A549 (cell line): ENCODE measurements at places on chromosomes 6 and 20. TPM values are rescaled to one million over a fixed set of nuclear protein-coding genes. Genes with fewer than 3 reads are reported as not detected.
A peak's percentile ranks its signal among the peaks of the same experiment; 100 is the strongest.

DNA sequence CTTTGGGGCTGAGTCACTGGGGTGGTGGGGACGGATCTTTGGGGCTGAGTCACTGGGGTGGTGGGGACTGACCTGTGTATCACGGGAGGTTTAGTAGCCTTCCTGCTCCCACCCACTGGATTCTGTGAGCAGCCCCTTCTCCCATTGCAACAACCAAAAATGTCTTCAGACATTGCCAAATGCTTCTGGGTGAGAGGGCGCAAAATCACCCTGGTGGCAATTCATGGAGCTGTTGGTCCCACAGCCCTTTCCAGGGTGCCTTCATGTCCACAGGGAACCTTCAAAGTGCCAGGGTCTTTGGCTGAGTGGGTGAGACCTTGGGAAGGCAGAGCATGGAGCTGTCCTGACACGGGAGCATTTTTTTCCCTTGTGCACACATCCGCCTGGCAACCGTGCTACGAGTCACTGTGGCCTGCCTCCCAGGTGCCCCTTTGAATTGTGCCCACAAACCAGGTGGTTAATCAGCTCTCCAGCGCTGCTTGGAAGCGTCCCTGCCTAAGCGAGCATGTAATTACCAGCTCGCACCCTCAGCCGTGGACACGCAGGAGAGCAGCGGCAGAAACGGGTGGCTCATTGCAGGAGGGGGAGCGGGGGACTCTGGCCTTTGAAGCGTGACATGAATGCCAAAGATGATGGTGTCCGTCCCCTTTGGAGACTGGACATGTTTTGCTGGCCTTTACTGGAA, 27.4 kb upstream of the APCDD1L start:
- DNase-seq = no peak

GRCh38 chr6:4381381-4381780, 246.0 kb upstream of the ECI2 start:
- no peak for DNase-seq

GRCh38 chr20:9287826-9288225, 218.9 kb downstream of the PLCB4 start:
- DNase-seq = no peak

DNA sequence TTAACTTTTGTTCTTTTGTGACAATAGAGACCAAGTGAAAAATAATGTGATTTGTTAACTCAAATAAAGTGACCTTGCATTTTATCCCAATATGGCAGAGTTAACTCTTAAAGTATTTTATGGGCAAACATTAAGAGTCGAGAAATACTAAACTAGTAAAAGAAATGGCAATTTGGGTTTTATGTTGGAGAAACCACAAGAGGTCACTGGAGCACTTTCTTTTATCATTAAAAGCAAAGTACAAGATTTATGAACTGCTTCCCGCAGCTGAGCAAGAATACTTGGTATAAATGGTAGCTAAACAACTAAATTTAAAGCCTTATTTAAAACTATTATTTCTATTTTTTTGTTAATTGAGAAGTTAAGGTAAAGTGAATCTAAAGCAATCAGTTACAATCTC, 33.5 kb upstream of the MCM9 start:
- DNase-seq = no peak

DNA sequence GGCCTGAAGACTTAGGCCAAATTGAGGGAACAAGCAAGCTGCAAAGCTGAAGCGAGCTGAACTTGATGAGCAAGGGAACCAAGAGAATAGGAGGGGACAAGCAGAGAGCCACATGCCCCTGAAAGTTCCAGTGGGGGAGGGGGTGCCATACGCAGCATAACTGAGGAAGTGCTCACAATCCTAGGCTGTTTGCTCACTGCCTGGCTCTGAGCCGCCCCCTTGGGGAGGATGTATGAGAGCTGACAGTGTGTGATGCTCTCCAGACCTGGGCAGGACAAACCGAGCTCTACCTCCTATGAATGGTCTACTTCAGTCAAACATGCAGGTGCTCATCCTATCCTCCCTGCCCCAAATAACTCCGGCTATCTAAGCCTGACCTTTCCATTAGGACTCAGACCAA, 52.1 kb downstream of the FAXC start:
- no peak for DNase-seq

DNA sequence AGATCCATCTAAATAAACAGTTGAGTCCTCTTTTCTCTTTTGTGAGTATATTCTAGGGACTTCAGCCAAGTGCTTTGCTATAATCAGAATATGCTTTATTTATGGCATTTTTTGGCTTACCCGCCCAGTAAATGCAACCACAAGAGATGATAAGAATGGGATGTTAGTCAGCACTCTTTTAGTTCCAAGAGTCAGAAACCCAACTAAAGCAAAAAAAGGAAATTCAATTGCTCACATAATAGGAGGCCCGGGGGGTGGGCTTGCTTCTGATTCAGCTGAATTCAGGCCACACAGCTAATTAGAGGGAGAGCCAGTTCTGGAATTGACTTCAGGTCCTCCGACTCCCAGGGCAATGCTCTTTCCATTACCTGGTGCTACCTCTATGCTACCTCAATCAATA, 250.6 kb downstream of the FARS2 start:
- DNase-seq = no peak

GRCh38 chr20:47993035-47993755, 207.9 kb upstream of the SULF2 start:
- no peak for DNase-seq

DNA sequence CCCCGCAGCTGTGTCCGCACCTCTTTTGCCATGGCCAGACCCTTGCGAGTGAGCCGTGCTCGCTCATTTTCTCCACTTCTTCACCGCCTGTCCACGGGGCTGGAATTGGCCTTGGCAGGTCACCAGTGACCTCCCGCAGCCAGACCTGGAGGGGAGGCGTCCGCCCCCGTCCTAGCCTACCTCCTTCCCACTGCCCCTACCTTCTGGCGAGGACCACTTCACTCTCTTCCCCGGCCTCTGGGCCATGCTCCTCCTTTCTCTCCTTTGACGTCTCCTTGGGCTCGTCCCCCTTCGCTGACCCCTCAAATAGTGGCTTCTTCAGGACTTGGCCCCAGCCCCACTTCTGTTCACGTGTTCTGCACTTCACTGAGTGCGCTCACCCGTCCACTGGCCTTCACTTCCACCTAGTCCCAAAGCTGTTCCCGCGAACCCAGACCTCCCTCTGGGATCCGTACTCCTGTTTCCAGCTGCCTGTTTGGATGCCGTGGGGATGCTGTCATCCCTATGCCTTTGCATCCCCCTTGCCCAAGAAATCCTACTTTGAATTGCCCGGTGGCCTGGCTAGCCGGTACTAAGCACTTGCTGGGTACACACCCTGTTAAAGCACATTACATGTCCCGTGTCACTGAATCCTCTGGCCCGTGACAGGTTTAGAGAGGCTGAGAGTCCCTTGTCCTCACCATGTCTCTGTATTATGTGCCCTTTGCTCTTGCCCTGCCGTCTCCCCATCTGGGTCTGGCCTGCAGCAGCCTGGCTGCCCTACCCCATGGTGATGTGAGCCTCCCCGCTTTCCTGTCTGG, 33.0 kb downstream of the SPATA2 start:
- DNase-seq = no peak

- DNase-seq = no peak
Measured at GRCh38 chr6:43828711-43829110, 58.7 kb downstream of the VEGFA start.

GRCh38 chr20:363319-364078, 16.6 kb downstream of the NRSN2 start:
- DNase-seq = peak; percentile 66

Gene PRR18
- polyA plus RNA-seq = 0.04 to 0.08 TPM (median 0.08 TPM) in 3 replicates

Gene COL11A2
- 0.93 to 1.3 TPM (median 1.1 TPM) in 3 replicates for polyA plus RNA-seq

Gene DNAJC5
- polyA plus RNA-seq = 21.7 to 23.2 TPM (median 23.2 TPM) in 3 replicates

Gene WFDC10B
- not detected in 3 replicates for polyA plus RNA-seq
